Heart left ventricle (tissue), 16 donors: ENCODE measurements at places on chromosomes 2 and 18.
A peak's percentile ranks its signal among the peaks of the same experiment; 100 is the strongest.

DNA sequence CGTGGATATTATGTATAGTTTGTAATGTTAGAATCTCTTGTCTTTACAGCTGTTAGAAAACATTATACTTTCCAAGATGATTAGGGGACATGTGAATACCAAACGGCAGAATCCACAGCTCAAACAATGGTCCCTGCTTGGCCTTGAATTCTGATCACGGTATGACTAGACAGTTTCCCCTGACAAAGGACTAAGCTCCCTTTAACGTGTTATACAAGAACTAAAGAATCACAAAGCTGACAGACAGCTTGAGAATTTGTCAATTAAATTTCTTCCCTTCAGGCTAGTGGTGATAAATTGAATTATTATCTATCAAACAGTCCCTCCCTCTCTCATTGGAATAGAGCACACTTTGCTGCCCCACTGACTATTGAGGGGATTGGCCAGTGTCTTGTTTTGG is 359.2 kb upstream of the ID2 start:
- no peak for DNase-seq

- DNase-seq = peak; percentile 62
These were observed 520 bp upstream of the CYP20A1 start for GRCh38 chr2:203238292-203238703.

- no peak for DNase-seq
These were observed 20.7 kb downstream of the INPP5D start for GRCh38 chr2:233080836-233081229.

DNA sequence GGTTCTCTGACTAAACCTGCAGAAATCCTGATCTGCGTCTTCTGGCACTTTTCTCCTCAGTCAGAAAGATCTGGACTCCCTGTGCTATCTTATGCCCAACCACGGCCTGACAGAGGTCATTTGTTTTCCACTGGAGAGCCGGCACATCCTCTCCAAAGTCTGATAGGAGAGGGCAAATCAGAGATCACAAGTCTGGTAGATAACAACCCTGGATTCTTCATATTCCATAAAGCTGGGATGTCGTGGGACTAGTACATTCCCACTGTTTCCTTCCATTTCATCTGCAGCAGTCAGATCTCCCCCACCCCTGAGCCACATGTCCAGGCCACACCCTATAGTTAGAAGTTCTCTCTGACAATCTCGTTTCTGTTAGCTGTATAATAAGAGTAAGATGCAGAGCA is 157.0 kb downstream of the MGAT5 start:
- no peak for DNase-seq

- DNase-seq = no peak
These were observed 177.9 kb upstream of the NABP1 start for GRCh38 chr2:191499874-191500565.
